Activated T-helper 9 cell treated with anti-CD3 and anti-CD28 coated beads, Interleukin-2, amount 50 U/mL, for 16 hours (primary cell): ENCODE measurements at places on chromosomes 7 and 10.

DNA sequence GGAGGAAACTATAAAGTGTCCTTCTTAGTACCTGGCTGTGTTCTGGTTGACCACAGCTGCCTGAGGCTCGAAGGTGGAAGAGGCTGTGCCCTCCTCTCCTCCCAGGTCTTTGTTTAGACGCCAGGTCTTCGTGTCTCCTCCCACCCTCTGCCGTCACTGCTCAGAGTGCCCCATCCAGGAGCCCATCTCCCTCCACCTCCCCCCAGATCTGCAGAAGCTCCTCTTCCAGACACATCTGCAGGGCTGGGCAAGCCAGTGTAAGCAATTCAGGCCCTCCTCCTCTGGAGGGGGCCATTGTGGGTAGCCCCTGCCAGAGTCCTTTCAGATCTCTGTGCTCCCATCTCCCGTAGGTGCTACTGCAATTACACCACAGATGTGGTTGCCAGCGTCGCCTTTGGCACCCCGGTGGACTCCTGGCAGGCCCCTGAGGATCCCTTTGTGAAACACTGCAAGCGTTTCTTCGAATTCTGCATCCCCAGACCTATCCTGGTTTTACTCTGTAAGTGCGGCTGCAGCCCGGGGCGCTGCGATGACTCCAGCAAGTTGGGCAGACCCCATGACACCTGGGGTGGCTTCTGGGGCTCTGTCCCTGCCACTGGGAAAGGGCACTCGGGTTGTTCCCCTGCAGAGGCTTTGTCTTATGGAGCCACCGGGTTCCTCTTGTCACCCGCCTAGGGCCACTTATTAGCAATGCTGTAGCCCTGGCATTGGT, 107.5 kb downstream of the PARP12 start:
- no peak for DNase-seq

DNA sequence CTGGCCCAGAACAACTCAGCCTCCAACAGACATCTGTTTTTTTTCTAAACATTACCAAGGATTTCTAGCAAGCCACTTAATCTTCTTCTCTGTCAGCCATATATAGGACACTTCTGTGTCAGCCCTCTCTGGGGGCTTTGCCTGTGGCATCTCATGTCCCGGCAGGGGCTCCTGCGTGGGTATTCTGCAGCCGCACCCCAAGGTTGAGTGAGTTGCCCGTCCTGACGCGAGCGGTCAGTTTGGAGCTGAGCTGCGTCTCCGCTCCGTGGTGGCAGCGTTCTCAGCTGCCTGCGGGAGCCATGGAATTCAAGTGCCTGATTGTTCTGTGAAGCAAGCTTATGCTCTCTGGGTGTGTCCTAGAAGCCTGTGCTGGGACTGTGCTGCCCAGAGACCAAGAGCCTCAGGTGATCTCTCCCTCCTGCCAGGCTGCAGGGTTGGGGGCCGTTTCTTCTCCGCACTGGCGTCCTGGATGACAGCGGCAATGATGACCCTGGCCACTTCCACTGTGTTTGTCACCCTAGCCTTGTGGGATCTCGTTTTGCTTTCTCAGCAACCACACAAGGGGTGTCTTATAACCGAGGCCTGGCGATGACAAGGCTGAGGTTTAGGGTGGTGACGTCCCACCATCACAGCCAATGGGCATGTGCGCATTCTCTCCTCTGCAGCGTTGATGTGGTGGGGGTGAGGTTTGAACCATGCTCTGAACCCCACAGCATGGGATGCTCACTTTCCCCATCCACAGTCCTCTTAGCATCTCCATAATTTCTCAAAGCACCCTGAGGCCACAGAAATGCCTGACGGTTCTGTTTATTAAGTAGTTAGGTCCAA, 612.6 kb upstream of the FOXK1 start:
- DNase-seq, result no peak

- no peak for DNase-seq
These were observed 227.2 kb downstream of the CCDC3 start for GRCh38 chr10:12774204-12774894.

GRCh38 chr10:63391812-63392211, 74.0 kb downstream of the JMJD1C start:
- no peak for DNase-seq

DNA sequence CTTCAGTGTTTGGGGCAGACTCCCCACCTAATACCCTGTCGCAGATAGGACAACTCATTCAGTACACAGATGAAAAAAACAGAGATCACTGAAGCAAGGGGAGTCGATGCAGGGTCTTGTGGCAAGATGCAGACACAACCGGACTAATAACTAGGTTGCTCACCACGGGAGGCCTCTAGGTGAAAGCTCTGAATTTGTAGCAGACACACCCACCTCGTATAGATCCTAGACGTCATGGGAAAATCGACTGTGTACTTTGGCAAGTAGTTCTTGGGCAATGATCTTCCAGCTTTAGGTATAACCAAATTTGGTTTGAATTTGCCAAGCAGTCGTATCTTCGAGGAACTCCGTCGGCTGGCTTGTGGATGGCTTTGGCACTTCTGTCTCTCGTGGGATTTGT, 88.1 kb downstream of the TCF7L2 start:
- DNase-seq, result no peak

GRCh38 chr10:69172241-69172982, 7.6 kb upstream of the SUPV3L1 start:
- DNase-seq, result no peak

- no peak for DNase-seq
These were observed 15.4 kb upstream of the FKBP9 start for GRCh38 chr7:32941681-32942414.

DNA sequence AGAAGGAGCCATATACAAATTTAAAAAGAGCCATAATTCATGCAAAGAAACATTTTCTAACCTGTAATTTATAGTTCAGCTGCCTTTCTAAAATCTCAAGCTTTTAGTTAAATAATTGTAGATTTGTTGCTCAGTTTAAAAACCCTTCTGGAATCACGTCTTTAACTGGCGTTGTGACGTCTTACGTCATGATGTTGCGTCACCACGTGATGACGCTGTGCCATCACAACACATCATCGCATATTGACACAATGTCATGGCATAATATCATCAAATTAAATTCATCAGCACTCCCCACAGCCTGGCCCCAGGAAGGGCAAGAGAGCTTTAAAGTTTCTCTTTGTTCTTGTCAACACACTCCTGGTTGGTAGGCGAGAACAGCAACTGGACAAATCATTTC, 194.8 kb downstream of the GRM8 start:
- DNase-seq, result no peak

DNA sequence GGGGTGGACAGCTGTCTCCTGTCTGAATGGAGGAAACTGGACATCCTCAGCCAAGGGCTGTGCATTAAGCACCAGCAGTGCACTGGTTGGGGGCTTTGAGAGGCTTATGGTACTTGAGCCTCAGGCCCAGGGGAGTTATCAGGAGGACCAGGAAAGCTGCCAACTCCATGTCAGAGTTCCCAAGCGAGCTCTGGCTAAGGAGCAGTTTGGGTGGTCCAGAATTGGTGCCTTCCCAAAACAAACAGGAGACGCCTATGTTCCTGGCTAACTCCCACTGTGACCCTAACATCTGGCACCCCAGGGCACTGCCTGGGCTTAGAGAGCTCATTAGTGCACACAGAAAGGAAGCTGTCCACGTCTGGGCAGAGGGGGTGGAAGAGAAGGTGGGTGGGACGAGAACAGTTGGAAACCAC, 408.6 kb upstream of the NPVF start:
- DNase-seq, result no peak

DNA sequence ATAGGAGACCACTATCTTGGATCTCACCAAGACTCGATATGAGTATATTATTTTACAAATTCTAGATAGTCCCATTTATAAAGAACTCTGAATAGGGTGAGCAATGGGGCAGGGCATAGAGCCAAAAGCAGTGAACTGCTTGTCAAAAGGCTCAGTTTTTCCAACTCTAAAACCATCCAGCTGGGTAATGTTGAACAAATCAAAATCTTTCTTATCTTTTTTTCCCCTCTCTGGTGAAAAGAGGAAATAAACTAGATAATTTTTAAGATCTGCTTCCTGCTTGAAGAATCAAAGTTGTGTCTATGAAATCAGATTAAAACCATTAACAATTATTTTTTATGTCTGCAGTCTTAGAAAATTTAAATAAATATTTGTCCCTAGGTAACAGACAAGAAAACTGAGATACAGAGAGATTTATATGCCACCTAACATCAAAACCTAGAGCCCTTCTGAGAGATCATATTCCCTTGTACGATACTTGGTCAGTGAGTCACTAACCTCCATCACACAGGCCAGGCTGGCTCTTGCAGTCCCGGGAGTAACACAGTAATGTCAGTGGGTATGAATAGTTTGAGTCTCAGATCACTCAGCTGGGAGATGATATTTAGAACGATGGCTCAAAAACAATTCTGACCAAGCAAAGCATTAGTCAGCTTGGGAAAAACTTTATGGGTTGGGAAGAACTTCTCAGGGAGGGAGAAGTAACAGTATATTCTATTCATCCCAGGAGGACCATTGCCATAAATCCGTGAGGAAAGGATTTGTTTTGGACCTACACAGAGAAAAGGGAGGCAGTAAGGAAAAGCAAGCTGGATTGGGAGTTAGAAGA, 178.8 kb downstream of the REEP3 start:
- DNase-seq, result no peak

DNA sequence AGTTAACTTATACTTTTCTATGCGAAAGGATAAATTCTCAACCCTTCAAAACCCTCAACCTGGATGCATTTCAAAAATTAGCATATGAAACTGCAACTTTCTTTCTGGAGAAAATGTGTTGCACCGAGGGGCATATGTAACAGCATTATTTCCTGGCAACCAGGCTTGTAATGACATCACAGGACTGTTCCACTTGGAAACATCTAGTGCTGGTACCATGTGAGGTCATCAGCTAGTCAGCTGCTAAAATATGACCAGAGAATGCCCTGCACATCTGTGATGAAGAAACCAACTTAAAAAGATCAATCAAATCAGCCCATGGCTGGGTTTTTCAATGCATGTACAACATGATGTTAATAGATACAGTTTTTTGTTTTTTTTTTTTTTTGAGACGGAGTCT, 40.0 kb downstream of the FGFR2 start:
- no peak for DNase-seq

GRCh38 chr10:126439942-126440341, 51.7 kb upstream of the ADAM12 start:
- no peak for DNase-seq

- DNase-seq, result no peak
These were observed 23.3 kb downstream of the AQP1 start for GRCh38 chr7:30934732-30935568.

DNA sequence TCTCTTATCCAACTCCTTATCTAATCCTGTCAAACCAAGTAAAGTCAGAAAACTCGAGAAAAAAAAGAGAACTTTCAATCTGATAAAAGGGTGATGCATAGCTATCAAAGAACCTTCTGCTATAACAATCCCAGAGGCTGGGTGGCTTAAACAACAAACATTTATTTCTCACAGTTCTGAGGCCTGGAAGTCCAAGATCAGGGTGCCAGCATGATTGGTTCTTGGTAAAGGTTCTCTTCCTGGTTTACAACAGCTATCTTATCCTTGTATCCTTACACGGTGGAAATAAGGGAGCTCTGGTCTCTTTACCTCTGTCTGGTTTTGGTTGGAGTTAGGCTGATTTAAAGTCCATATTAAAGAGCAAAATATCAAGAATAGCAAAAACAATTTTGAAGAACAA, 131.9 kb downstream of the PHTF2 start:
- no peak for DNase-seq

DNA sequence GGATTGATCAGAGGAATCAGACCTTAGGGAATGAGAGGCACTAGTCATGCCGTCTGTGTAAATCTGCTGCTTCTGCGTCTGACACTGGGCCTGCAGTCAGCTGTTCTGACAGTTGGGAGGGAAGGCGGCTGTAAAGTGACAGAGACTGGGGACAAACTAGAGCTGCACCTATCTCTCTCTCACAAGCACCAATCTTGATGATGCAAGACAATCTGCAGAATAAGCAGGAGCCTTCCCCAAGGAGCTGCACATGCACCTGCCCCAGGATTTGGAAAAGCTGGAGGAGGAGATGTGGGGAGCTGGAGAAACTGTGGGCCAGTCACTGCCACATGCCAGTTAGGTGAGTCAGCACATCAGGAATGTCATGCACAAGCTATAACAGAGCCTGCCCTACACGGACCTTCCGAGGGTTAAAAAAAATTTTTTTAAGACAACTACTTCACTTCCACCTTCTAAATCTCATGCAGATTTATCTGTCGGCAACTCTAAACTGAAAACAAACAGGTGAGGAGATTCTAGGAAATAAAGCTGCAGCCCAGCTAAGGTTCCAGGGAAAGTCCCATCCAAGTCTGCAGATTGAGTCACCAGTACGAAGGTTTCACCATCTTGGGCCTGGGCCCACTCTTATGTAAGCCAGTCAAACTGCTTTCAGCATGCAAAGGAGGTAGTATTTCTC, 39.2 kb downstream of the ENO4 start:
- no peak for DNase-seq

DNA sequence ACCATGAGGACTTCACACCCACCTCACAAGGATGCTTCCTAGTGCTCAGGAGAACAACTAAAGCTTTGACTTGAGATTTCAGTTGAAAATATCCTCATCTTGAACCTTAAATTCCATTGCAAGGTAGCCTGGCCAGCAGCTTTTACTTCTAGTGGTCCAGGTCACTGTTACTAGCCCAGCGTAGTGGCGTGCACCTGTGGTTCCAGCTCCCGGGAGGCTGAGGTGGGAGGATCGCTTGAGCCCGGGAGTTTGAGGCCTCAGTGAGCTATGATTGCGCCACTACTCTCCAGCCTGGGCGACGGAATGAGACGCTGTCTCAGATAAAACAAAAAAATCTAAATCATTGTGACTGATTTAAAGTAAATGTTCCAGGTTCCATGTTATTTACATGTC, 28.3 kb upstream of the PRKAR1B start:
- DNase-seq, result no peak
